ENCODE measurements at places on chromosomes 1 and 21.

DNA sequence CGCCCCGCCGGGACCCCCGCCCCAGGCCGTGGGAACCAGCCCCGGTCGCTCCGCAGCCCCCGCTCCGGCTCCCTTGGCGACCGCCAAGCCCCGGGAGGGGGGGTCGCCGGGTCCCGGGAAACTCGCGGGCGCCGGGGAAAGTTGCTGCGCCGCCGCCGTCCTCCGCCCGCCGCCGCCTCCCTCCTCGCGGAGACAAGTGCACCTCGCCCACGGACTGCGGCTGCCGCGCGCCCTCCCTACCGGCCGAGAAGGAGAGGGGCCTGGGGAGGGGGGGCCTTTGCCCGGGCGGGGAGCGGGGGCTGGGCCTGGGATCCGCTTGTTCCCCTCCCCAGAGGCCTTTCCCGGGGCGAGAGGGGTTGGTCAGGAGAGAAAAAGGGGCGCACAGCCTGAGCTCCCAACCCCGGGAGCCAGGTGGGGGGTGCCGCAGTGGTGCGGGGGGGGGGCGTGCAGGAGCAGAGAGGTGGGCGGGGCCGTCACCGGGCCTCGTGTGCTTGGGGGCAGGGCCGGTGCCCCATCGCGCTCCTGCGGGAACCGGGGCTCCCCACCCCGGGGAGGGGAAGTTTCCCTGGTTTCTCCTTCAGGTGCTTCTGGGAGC is 592 bp downstream of the AGRN start:
- peaks cover 24% of the 10 kb centered on the region for H3K4me1 ChIP-seq
- no peak overlapping the region for H3K27ac ChIP-seq
- peak; percentile 61 for DNase-seq
- H3K27me3 ChIP-seq: no peaks in the 10 kb centered on the region

DNA sequence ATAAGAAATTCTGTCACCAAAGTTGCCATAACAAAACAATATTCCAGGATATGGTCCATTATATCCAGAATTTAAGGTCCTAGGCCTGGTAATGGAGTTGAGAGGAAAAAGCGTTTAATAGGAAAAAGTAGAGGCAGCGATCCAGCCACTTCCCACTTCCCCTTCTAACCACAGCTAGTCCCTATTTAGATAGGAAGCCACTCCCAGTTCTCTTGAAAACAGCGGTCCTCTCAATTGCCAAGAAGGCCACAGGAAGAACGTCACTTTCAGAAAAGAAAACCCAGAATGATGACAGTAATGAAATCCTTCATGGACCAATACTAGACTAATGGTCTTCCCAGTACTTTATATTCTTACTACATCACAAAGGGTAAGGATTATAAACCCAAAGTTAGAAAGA is 38.6 kb downstream of the ABL2 start:
- no peak overlapping the region for H3K27ac ChIP-seq
- no peaks in the 10 kb centered on the region for H3K4me1 ChIP-seq
- no peak overlapping the region for H3K4me3 ChIP-seq
- peaks cover 30% of the 10 kb centered on the region for H3K36me3 ChIP-seq
- no peaks in the 10 kb centered on the region for H3K27me3 ChIP-seq
- DNase-seq: no peak

GRCh38 chr1:174408146-174408545 is 39.6 kb upstream of the GPR52 start:
- no peak overlapping the region for H3K4me3 ChIP-seq
- H3K27me3 ChIP-seq: no peaks in the 10 kb centered on the region
- DNase-seq: no peak
- H3K27ac ChIP-seq: no peak overlapping the region
- no peaks in the 10 kb centered on the region for H3K4me1 ChIP-seq

GRCh38 chr1:116853680-116854402 is 55.9 kb upstream of the PTGFRN start:
- H3K36me3 ChIP-seq: no peaks in the 10 kb centered on the region
- peak overlapping the region; percentile 94 for H3K27ac ChIP-seq
- no peak for DNase-seq
- no peaks in the 10 kb centered on the region for H3K27me3 ChIP-seq
- peak overlapping the region; percentile 69 for H3K4me3 ChIP-seq

- H3K4me1 ChIP-seq: peaks cover 10% of the 10 kb centered on the region
- H3K4me3 ChIP-seq: no peak overlapping the region
- peaks cover 23% of the 10 kb centered on the region for H3K36me3 ChIP-seq
These were observed 33.7 kb downstream of the MRPL39 start for GRCh38 chr21:25573409-25574206.

DNA sequence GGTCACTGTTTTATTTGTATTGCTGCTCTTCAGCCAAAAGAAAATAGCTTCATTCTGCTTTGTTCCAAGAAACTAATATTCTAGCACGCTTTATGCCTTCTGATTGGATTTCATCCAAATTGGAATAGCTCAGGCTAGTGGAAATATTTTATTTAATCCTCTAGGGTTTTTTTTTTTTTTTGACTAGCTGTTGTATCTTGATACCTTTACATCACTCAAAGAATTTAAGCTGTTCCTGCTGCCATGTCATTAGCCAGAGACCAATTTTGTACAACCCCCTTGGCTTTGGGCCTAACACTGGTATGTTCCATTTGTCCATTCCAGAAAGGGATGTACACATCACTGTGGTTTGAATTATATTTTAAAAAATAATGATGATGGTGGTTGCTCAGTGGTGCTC is 103.0 kb downstream of the DISC1 start:
- no peaks in the 10 kb centered on the region for H3K27me3 ChIP-seq
- H3K36me3 ChIP-seq: no peaks in the 10 kb centered on the region
- no peak overlapping the region for H3K4me3 ChIP-seq
- H3K4me1 ChIP-seq: peaks cover 11% of the 10 kb centered on the region
- no peak overlapping the region for H3K27ac ChIP-seq

- H3K27ac ChIP-seq: no peak overlapping the region
- DNase-seq: no peak
- no peaks in the 10 kb centered on the region for H3K27me3 ChIP-seq
- no peaks in the 10 kb centered on the region for H3K36me3 ChIP-seq
- H3K4me3 ChIP-seq: no peak overlapping the region
- H3K4me1 ChIP-seq: peaks cover 6% of the 10 kb centered on the region
These were observed 233.9 kb downstream of the PTBP2 start for GRCh38 chr1:96955307-96956012.

DNA sequence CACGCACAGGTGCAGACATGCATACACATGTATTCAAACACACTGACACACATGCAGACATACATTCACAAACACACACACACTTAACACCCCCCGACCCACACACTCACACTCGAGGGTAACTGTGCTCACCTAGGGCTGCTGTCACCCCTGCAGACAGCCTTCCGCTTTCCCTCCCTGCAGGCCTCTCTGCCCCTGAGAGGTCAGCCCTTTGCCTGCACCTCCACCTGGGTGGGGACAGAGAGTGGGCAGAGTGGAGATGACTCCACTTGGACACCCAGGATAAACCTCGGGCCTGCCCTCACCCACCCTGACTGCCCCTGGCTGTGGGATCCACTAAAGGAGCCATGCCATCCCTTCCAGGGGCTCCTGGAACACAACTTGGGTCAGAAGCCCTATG is 264.3 kb downstream of the PTPRU start:
- DNase-seq: no peak
- no peak overlapping the region for H3K4me3 ChIP-seq
- no peak overlapping the region for H3K27ac ChIP-seq
- no peaks in the 10 kb centered on the region for H3K36me3 ChIP-seq
- H3K4me1 ChIP-seq: peaks cover 31% of the 10 kb centered on the region

DNA sequence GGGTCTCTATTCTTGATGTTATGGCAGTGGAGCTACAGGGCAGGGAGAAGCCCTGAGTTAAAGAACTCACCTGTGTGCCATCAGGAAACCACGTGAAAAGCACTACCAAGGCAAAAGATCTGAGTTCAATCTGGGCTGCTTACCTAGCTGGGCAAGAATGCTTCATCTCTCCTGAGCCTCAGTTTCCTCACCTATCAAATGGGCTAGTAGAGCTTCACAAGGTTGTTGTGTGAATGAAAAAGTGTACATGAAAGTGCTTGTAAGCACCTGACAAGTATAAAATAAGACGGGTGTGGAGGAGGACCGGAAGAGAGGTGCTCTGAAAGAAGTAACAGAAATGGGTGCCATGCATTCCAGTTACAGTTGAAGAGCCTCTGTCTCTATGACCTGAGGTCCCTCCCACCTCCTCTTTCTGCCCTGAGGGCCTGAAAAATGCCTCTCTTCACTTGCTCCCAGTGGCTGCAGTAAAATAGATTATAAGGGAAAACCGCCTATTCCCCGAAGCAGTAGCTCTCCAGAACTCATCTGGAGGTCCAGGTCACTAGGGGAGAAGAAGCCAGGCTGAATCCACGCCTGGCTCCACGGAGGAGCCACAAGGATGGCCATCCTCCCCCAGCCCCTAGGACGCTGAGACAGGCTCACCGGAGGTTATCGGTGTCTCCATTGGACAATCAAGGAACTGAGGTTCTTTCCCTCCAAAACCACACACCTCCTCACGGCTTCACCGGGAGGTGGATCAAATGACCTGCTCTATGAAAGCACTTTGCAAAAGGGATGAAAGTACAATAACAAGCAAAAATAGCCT is 1.4 kb downstream of the GPR161 start:
- no peaks in the 10 kb centered on the region for H3K27me3 ChIP-seq
- peak overlapping the region; percentile 91 for H3K27ac ChIP-seq
- DNase-seq: peak; percentile 15
- peak overlapping the region; percentile 98 for H3K4me3 ChIP-seq

- no peak for DNase-seq
- no peak overlapping the region for H3K4me3 ChIP-seq
- no peak overlapping the region for H3K27ac ChIP-seq
These were observed 36.6 kb downstream of the TNFSF18 start for GRCh38 chr1:173014160-173014559.

GRCh38 chr1:82565546-82565945 is 764.8 kb downstream of the ADGRL2 start:
- no peak for DNase-seq
- H3K36me3 ChIP-seq: no peaks in the 10 kb centered on the region
- no peak overlapping the region for H3K27ac ChIP-seq
- no peaks in the 10 kb centered on the region for H3K27me3 ChIP-seq

GRCh38 chr21:15242906-15243305 is 178.1 kb upstream of the NRIP1 start:
- no peak for DNase-seq
- no peaks in the 10 kb centered on the region for H3K27me3 ChIP-seq
- H3K36me3 ChIP-seq: peaks cover 4% of the 10 kb centered on the region
- H3K4me1 ChIP-seq: peaks cover 53% of the 10 kb centered on the region
- no peak overlapping the region for H3K4me3 ChIP-seq

GRCh38 chr1:86205741-86206140 is 49.2 kb upstream of the COL24A1 start:
- H3K36me3 ChIP-seq: no peaks in the 10 kb centered on the region
- no peak overlapping the region for H3K27ac ChIP-seq
- no peak for DNase-seq
- H3K4me3 ChIP-seq: no peak overlapping the region

DNA sequence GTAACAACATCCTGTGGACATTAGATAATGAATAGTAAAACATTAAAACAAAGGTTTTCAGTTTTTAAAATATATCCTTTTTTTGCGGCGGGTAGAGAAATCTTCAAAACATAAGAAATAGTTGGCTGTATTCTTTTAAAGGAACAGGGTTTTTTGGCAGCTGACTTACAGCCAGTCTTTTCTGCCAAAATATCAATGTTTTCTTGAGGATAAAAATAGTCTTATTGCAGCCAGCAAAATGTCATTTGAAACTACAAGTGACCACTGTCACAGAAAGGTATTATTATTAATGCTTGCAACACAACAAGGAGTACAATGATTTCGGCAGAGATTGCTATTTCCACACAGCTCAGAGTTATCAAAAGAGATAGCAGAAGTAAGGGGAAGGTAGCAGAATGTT is 21.4 kb downstream of the OLFM3 start:
- no peak overlapping the region for H3K4me3 ChIP-seq
- no peak overlapping the region for H3K27ac ChIP-seq
- peaks cover 3% of the 10 kb centered on the region for H3K27me3 ChIP-seq
- H3K36me3 ChIP-seq: no peaks in the 10 kb centered on the region
- peaks cover 6% of the 10 kb centered on the region for H3K4me1 ChIP-seq

DNA sequence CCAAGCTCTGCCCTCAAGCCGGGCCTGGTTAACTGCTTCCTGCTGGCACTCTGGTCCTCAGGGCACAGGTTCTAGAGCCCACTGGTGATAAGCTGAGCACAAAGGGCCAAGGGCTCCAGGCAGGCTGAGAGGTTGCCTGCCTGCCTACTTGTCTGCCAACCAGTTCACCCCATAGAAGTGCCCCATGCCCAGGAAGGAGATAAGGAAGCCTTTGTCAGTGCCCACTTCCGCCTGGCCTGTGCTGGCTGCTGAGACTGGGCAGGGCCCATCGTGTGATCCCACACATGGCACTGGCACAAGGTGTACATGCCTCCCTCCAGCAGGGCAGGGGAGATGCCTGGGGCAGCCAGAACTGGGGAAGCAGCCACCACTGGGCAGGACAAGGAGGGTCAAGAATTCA is 24.1 kb downstream of the SLC9A1 start:
- DNase-seq: no peak
- H3K27me3 ChIP-seq: no peaks in the 10 kb centered on the region
- H3K36me3 ChIP-seq: no peaks in the 10 kb centered on the region
- peaks cover 43% of the 10 kb centered on the region for H3K4me1 ChIP-seq
- no peak overlapping the region for H3K4me3 ChIP-seq

- H3K27ac ChIP-seq: no peak overlapping the region
- H3K4me1 ChIP-seq: peaks cover 8% of the 10 kb centered on the region
- H3K36me3 ChIP-seq: no peaks in the 10 kb centered on the region
- no peaks in the 10 kb centered on the region for H3K27me3 ChIP-seq
- H3K4me3 ChIP-seq: no peak overlapping the region
- no peak for DNase-seq
These were observed 207.6 kb downstream of the S1PR1 start for GRCh38 chr1:101444381-101444780.

DNA sequence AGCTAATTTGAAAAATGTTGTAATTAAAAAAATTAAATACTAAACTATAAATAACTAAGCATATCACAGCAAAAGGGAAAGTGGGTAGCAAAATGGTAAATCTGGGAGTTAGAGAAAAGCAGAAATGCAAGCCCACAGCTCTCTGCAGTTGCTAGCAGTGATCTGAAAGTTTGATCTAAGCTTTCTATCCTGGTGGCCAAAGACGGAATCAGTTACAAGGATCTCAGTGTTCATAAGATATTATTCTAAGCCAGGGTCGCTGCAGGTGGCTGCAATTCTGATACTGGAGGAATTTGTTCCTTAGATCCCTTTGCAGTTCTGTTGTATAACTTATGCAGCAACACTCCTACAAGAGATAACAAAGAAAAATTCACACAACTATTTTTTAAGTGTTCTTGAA is 363.7 kb downstream of the SETD4 start:
- no peaks in the 10 kb centered on the region for H3K4me1 ChIP-seq
- no peaks in the 10 kb centered on the region for H3K36me3 ChIP-seq
- H3K27ac ChIP-seq: no peak overlapping the region
- DNase-seq: no peak
- H3K4me3 ChIP-seq: no peak overlapping the region
- peaks cover 17% of the 10 kb centered on the region for H3K27me3 ChIP-seq

GRCh38 chr21:18253221-18253620 is 8.6 kb downstream of the CHODL start:
- H3K27ac ChIP-seq: no peak overlapping the region
- H3K27me3 ChIP-seq: peaks cover 4% of the 10 kb centered on the region
- H3K36me3 ChIP-seq: no peaks in the 10 kb centered on the region
- H3K4me1 ChIP-seq: no peaks in the 10 kb centered on the region
- no peak for DNase-seq
- H3K4me3 ChIP-seq: no peak overlapping the region
